Smooth muscle cell of trachea (primary cell): ENCODE measurements at places on chromosomes 5 and 9. TPM values are rescaled to one million over a fixed set of nuclear protein-coding genes. Genes with fewer than 3 reads are reported as not detected.

TLE4 gene
- 11.9 and 13.1 TPM in 2 replicates for total RNA-seq

OTULINL gene
- under 0.01 and 0.17 TPM in 2 replicates for total RNA-seq

BTNL3 gene
- not detected in 2 replicates for total RNA-seq

CENPK gene
- total RNA-seq = 2.8 and 20.9 TPM in 2 replicates

IL33 gene
- total RNA-seq = 19.6 and 44.5 TPM in 2 replicates

SOHLH1 gene
- total RNA-seq = not detected in 2 replicates

RASGRF2 gene
- total RNA-seq = 7.7 and 9.1 TPM in 2 replicates

PURA gene
- total RNA-seq = 15.7 and 18.2 TPM in 2 replicates

IL3 gene
- not detected in 2 replicates for total RNA-seq

CSF2 gene
- total RNA-seq = 0.17 TPM in 1 of 2 replicates, not detected in the other

IFNB1 gene
- not detected in 2 replicates for total RNA-seq

PAEP gene
- total RNA-seq = not detected in 2 replicates

PCA3 gene
- not detected in 2 replicates for total RNA-seq

DND1 gene
- total RNA-seq = 0.17 and 0.29 TPM in 2 replicates

CTNND2 gene
- total RNA-seq = not detected in 2 replicates

QRFP gene
- total RNA-seq = not detected in 2 replicates

PCYOX1L gene
- total RNA-seq = 5.2 and 7.4 TPM in 2 replicates

HMGCR gene
- total RNA-seq = 46.3 and 107 TPM in 2 replicates

MED27 gene
- total RNA-seq = 18.6 and 19.4 TPM in 2 replicates

TNC gene
- 85.3 and 293 TPM in 2 replicates for total RNA-seq
